NCI-H1930 (cell line): ENCODE measurements at places on chromosomes 11 and 22.

DNA sequence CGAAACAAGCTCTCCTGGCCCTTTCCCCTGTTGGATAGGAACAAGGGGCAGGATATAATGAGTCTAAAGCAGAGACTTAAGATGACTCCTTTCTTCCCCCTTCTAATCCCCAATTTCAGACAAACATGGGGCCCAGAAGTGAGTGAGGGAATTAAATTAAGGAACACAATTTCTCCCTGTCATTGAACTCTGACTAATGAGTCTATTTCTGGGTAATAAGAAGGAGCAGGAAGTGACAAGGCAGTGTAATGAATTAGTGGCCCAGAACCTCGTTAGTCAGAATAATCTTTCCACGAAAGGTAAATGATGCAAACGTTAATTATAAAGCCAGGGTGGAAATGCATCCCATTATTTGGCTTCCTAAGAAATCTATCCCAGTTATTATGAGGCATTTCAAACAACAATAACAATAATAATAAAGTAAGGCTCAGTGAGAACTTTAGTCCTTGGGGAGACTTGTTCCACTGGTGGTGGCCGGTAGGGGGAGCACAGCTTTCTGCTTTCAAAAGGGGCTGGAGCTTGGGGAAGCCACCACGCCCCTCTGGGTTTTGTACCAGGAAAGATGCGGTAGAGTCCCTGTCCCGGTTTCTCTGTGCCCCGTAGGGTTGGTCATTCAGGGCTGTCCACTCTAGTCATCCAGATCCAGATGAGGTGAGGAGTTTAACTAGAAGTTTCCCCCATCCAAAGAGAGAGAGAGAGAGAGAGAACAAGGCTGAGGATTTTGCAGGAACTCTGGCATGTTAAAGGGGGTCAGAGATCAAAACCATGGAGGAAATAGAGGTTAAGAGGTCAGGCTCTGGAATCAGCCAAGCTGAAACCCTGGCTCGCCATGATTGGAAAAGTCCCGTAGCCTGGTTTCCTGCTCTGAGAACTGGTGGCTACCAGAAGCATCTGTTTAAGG is 298.3 kb downstream of the NTM start:
- no peak for DNase-seq

- DNase-seq: no peak
Measured at GRCh38 chr11:120208777-120209176, 2.1 kb upstream of the OAF start.

DNA sequence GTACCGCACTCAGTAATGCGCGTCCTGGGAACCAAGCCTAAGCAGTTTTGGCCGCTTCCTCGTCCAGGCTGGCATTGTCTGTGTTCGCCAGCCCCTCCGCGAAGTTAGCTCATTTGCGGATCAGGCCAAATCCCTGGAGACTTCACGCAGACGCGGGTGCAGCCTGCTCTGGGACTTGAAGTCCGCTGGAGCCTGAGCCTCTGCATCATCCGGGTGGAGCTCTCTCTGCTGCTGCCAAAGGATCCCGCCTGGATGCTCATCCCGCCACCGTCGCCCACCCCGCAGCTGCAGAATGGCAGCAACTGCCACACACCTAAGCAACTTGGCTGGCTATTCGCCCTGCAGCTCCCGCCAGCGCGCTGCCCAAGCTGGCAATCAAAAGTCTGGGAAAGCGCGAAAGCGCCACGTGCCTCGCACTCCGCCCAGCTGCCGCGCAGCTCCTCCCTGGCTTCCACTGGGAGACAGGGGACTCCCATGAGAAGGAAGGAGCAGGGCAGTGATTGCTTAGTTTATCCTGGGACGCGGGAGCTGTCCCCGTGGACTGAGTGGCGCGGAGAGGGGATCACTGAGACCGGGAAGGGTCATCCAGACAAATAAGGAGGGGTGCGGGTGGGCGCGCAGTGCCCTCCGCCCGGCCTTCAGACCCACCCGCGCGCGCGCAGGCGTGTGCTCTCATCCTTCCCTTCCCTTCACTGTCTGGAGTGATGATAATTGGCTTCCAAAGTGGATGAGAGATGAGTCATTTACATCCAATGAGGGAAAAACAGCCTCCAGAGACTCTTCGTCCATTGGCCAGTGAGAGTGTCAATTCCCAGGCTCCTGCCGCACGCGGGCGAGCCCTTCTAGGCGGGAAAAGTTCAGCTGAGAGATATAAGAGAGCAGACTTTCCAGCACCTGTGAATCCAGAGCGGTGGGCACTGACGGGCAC is 23.2 kb upstream of the GLYATL1B start:
- peak; percentile 25 for DNase-seq

DNA sequence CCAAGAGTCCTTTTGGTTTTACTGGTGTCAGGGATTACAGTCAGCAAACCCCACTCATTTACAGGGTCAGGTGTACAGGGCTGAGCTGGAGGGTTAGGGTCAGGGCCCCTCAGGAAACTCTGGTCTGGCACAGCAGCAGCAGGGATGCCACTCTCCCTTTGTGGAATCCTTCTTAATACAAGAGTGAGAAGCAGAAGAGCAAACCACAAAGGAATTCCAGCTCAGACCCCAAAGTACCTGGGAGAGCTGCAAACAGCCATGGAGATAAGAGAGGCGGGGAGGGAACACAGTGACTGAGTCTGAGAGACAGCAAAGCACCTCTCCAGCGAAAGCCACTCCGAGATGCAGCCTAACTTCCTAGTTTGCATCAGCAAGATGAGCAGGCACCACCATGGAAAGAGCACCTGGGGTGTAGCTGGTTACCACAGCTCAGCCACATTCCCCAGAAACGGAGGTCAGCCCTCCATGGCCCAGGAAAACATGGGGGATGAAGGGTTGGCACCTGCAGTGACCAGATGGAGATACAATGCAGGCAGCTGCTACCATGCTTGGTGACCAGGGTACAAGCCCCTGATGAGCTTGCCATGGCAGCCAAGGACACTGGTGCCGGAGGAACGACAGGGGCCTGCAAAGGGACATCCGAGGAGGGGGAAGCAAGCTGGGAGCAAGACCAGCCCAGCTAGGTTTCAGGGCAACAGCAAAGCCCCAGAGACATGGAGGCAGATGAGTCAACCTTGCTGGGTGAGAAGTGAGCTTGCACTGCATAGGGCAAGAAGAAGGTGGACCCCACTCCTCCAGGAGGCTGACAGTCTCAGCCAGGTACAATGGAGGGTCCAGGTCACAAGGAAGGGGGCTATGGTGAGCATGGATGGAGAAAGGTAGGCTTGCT is 3.9 kb downstream of the BET1L start:
- no peak for DNase-seq

- DNase-seq: no peak
Measured at GRCh38 chr22:23652286-23652685, 20.2 kb upstream of the DRICH1 start.

GRCh38 chr11:8277691-8278090 is 14.0 kb upstream of the LMO1 start:
- no peak for DNase-seq

- DNase-seq: no peak
Measured at GRCh38 chr11:127018683-127019279, 18.2 kb upstream of the KIRREL3 start.

- DNase-seq: no peak
Measured at GRCh38 chr22:23218053-23218866, 38.0 kb downstream of the BCR start.

GRCh38 chr11:121643479-121644186 is 190.9 kb upstream of the SORL1-AS1 start:
- no peak for DNase-seq

DNA sequence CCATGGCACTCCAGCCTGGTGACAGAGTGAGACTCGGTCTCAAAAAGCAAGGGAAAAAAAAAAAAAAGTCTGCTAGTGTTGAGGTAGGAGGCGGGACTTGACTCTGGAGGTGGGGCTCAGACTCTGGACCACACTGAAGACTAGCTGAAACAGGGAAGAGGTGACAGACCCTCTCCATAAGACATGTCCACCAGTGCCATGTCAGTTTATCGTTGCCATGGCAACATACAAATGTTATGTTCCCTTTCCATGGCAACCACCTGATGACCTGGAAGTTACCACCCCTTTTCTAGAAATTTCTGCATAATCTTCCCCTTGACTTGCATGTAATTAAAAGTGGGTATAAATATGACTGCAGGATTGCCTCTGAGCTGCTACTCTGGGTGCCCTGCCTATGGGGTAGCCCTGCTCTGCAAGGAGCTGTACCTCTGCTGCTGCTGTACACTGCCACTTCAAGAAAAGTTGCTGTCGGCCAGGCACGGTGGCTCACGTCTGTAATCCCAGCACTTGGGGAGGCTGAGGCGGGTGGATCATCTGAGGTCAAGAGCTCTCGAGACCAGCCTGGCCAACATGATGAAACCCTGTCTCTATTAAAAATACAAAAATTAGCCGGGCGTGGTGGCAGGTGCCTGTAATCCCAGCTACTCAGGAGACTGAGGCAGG is 55.1 kb downstream of the KIAA1671 start:
- no peak for DNase-seq

- DNase-seq: no peak
Measured at GRCh38 chr11:16769386-16769785, 30.9 kb downstream of the C11orf58 start.

- no peak for DNase-seq
Measured at GRCh38 chr11:640021-640706, 3.1 kb downstream of the DRD4 start.

GRCh38 chr22:31288496-31289240 is 3.6 kb downstream of the PIK3IP1 start:
- DNase-seq: no peak

DNA sequence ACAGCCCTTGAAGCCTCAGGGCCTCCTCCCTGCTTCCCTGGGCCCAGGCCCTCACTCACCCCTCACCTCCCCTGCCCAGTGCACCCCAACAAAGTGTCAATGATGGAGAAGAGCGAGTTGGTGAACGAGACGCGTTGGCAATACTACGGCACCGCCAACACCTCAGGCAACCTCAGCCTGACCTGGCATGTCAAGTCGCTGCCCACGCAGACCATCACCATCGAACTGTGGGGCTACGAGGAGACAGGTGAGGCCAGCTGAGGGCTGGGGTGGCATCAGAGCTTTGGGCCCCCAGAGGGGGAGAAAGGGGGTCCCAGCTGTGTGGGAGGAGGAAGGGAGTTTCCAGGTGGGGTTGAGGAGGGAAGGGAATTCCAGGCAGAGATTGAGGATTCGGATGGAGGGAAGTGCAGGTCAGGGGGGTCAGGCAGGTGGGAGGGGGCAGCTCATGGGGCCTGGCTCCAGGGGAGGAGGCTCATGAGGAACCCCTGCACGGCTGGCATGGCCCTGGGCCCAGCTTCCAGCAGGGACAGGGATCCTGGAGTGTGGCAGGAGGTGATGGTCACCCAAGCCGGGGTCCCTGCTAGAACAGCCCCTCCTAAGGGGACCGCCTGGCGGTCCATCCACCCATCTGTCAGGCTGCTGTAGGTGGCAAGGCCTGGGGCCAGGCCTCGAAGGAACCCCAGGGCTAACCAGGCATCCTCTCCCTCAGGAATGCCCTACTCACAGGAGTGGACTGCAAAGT is 2.9 kb downstream of the SUSD2 start:
- DNase-seq: no peak

GRCh38 chr11:24932110-24933000 is 435.5 kb downstream of the LUZP2 start:
- DNase-seq: no peak

GRCh38 chr11:69006816-69007215 is 6.2 kb downstream of the MRGPRF start:
- no peak for DNase-seq

DNA sequence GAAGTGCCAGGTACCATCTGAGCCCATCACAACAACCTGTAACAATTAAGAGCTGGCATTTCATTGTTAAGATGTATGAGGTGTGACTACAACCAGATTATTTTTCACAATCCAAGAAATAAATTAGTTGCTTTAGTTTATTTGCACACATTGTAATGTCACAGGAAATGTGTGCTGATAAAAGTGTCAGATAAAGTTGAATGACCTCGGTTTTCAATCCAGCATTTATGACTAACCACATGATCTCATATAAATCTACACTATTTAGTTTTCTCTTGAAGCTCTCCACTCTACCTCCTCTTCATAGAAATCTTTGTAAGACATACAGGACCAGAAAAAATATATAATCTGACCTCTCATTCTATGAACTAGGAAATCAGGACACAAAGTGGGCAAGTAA is 166.2 kb downstream of the PGR start:
- no peak for DNase-seq

DNA sequence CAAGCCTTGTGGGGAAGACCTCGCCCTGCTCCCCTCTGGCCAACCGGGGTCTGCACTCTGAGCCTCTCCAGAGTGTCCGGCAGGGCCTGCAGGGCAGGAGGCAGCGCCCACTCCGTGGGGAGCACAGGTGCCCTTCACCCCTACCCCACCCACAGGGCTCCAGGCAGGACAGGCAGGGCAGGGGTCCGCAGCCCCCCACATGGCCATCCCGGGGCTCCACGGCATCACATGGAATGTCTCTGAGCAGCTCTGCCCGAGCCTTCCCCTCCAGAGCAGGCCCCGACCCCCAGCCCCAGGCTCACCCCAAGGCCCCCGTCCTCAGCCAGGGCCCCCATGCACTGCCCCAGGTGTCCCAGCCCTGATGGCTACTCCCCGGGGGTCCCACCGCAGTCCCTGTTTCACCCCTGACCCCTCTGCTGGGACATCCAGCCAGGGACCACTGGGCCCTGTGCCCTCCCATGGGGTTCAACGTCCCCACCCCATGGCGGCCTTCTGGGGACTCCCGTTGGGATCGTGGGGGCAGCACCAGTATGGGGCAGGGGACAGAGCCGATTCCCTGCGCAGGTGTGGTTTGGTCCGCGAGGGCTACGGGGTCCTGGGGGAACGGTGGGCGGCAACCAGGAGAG is 77.7 kb downstream of the BRD1 start:
- no peak for DNase-seq

DNA sequence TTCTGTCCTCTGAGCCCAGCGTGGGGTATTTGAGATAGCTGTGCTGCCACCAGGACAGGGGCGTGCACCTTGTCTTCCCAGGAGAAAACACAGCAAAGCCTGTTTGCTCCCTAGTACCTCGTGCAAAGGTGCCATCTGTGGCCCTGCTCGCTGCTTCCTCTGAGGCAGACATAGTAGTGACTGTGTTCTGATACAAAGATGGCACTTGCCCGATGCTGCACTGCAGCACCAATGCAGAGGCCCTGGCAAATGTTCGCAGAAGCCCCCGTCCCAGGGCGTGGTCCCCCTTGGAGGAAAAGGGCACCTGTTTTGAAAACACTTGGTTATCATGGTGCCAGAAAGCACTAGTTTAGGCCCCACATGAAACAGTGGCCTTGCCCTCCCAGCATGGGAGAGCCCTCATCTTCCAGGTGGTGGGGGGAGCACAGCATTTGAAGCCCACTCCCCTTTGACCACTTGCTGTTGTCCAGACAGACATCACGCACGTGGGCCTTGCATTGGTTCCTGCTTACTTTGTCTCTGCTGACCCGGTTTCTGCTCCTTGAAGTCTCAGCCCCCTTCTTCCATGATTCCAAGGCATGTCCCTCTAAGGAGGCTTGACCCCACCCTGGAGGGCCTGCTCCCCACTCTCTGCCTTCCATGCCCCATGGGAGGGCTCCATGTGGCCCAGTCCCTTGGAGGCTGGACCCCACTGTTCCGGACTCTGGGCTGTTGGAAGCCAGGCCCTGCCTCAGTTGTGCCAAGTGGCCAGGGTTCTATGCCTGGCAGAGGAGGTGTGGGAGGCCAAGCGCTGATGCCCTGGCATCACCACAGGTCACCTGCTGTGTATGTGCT is 109.4 kb downstream of the KCNQ1OT1 start:
- no peak for DNase-seq
